Activated CD4-positive, alpha-beta T cell treated with anti-CD3 and anti-CD28 coated beads, Interleukin-2, amount 50 U/mL, for 1 hour (primary cell): ENCODE measurements at places on chromosomes 16 and 17.
A peak's percentile ranks its signal among the peaks of the same experiment; 100 is the strongest.

DNA sequence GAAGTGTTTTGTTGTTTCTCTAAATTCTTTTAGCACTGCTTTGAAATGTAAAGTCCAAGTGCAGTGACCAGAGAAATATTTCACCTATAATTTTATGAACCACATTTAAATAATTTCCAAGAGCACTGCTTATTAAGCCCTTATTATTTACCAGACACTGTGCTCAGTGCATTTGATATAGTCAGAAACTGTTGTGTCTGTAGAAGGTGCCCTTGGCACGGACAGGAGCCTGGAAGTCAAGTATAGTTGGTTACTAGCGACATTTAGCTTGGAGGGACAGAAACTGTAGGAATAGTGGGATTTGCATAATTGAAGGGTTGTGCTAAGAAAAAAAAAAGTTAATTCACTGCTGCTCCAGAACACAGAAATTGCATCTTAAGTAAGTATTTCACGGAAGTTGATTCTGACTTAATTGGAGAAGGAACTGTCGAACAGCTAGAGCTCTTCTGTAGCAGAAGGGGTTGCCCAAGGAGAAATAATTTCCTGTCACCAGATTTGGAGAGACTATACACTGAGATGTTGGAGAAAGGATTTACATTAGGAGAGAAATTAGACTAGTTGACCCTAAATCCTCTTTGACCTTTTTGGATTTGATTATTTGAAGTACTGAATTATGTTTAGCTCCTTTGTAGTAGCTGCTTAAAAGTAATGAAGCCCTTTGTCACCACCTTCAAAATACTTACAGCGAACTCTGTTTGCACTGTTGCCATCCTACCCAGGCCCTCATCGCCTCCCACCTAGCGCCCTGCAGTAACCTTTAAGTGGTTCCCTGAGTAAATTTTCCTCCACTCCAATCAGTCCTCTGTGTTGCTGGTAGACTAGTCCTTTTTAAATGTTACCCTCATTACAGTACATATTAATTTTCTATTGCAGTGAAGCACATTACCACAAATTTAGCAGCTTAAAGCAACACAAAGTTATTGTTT is 25.6 kb downstream of the COX10 start:
- no peak for DNase-seq

DNA sequence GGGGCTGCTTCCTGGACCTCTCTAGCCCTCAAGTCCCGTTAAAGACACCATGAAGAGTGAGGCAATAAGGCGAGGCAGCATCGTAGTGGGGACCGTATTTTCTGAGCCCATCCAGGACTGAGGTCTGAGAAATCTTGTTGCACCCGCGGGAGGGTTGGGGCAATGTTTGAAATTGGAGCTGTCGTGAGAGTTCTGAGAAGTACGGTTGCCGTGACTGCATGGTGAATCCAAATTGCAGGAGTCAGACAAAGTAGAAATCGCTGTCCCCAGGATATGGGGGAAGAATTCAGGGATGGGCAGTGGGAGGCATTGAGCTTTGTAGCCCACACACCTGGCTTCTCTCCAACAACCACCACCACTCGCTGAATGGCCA is 42.0 kb upstream of the RPL38 start:
- DNase-seq = no peak

DNA sequence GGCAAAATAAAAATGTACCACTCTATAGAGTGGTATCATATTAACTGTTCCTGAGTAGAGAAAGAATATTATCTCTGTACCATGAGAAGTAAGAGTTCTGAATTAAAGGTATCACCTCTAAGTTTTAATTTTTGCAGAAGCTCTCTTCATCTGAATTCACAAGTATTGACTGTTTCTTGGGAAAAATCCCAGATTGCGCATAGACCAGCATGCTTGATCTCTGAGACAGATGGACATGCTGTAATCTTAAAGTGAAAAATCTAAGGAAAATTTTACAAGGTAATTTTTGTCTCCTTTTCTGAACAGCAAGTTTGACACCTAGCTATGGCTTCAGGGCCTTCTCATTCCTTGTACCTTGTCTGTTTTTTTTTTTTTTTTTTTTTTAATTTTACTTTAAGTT is 1050.7 kb upstream of the RBFOX1 start:
- no peak for DNase-seq

- peak; percentile 20 for DNase-seq
These were observed 2.3 kb upstream of the CCDC182 start for GRCh38 chr17:57747221-57748017.

DNA sequence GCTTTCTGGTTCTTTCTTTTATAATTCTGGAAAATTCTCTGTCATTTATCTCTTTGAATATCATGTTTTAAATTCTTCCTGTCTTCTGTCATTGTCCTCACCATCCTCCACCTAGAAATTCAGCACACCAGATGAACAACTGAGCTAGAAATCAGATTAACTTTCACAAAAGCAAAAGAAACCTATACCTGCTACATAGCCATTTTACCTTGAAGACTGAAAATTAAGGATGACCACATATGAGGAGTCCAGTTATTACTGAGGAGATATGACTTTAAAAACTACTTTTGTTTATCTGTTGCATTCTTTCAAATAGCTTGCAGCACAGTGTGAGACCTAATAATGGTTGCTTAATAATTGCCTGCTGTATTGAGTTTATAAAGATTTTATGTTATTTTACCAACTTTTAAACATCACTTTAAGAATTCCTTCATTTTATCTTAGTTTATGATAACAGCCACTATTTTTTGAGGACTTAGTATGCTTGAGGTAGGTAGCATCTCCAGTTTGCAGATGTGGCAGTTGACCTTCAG is 104.3 kb downstream of the BCAS3 start:
- DNase-seq = no peak

- no peak for DNase-seq
These were observed 93.6 kb upstream of the TBX2 start for GRCh38 chr17:61306003-61306402.

- no peak for DNase-seq
These were observed 81.8 kb downstream of the AKAP1 start for GRCh38 chr17:57166803-57167202.

GRCh38 chr16:89847940-89848297 is 19.6 kb downstream of the SPIRE2 start:
- no peak for DNase-seq

GRCh38 chr17:73983621-73984400 is 219.7 kb upstream of the RPL38 start:
- no peak for DNase-seq

DNA sequence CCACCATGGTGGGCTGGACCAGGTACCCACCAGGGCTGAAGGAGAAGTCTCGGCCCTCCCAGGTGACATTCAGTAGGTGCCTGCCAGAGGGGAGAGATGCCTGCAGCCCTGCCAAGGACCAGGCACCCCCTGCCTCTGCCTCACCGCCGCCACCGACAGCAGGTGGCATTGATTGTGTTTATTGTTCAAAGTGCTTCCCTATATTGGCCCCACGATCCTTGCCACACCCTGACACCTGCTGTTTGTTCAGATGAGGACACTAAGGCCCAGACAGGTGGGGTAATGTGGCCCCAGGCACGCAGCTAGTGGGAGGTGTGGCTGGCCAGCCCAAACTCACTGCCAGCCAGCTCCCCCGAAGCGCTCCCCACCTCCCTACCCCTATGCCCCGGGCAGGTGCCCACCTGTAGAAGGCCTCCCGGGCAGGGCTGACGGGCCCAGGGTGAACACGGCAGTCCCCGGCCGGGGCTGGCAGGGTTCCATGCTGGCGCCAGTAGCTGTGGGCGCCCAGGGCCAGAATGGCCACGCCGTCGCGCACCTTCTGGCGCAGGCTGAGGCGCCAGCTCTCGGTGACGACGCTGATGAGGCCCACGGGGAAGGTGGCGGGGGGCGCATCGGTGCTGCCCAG is 8.0 kb downstream of the GRIN2C start:
- no peak for DNase-seq

GRCh38 chr17:7922845-7923628 is 6.6 kb downstream of the KCNAB3 start:
- peak; percentile 83 for DNase-seq

DNA sequence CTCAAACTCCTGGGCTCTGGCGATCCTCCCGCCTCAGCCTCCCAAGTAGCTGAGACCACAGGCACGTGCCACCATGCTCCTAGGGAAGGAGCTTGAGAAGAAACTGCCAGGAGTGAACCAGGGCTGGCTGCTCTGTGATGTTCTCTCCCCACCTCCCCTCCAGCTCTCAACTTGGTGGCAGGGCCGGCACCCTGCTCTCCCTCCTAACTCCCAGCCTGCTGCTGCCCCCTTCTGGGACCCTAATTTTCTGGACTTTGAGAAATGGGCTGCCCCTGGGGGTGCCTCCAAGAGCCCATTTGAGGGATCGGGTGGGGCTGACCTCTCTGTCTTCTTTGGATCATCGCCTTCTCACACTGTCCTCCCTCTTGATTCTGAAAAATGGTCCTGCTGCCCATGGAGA is 14.9 kb upstream of the STAT3 start:
- peak; percentile 16 for DNase-seq

DNA sequence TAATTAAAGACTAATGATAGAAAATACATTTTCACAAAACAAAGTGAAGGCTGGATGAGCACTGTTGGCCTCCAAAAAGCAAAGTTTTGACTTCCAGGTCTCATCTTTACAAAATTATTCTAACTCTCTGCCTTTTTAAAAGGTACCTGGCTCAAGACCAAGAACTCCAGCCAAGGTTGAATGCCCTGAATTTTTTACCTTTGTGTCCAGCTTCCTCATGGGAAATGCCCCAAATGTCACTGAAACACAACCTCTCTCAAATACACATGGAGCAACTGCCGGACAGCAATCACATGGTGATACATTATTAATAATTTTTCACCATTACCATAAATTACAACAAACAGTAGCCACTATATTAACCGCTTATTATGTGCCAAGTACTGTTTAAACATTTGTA is 32.2 kb downstream of the ADAMTS18 start:
- DNase-seq = no peak

- no peak for DNase-seq
These were observed 68.2 kb downstream of the RNF213 start for GRCh38 chr17:80328634-80329380.

DNA sequence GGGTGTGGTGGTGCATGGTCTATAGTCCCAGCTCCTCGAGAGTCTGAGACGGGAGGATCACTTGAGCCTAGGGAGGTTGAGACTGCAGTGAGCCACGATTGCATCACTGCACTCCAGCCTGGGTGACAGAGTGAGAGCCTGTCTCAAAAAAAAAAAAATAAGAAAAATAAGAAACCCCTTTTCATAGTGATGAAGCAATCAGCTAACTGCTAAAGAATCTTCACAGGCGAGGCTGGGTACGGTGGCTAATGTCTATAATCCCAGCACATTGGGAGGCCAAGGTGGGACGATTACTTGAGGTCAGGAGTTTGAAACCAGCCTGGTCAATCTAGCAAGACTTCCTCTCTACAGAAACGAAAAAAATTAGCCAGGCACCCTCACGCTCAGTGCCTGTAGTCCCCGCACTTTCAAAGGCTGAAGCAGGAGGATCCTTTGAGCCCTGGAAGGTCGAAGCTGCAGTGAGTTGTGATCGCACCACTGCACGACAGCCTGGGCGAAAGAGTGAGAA is 760 bp downstream of the SLFN12L start:
- peak; percentile 17 for DNase-seq

GRCh38 chr17:62179525-62180161 is 114.6 kb upstream of the MED13 start:
- no peak for DNase-seq

DNA sequence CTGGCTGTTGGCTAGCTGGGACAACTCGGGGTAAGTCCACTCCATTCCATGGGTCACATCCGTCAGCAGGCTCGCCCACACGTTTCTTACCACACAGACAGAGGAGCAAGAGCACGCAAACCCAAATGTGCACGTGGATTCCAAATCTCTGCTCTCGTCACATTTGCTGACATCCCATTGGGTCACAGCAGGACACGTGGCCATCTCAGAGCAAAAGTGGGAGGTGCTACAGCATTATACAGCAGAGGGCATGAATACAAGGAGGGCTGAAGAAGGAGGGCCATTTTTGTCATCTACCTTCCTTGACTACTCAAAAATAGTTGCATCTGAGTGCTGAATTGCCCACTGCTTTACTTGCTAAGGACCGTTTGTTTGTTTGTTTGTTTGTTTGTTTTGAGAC is 84.7 kb downstream of the RBBP6 start:
- DNase-seq = no peak

DNA sequence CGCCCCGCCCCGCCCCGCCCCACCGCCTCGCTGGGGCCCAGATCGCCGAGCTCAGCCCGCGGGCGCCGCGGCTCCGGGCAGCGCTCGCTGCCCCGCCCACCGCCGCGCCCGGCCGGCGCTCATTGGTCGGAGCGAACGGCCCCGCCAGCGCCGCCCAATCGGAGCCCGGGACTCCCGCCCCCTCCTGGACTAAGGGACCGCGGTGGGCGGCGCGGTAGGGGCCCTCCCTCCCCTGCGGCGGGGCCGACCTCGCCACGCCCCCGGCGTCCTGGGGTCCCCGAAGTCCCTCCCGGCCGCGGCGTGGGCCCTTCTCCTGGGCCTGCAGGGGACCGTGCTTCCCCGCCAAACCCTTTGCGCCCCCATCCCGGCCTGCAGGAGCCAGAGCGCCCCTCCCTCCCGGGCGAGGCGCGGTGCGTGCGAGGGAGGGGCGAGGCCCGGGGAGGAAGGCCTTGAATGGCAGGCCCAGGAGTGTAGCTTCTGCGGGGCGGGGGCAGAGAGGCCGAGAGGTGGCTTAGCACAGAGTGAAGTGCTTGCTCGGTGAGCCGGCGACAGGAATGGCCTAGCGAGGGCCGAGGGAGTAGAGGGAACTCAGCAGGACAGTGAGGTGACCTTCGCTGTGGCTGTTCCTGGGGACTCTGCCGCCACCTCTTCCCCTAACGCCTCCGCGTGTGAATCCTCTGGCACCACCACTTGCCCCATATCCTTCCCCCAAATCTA is at the start of gene CAMKK1:
CAMKK1 (minus strand) TSS at position 51 of the 717 bp plus-strand sequence. CDS start 7,366 bp downstream, outside the sequence.
- peak; percentile 84 for DNase-seq

- no peak for DNase-seq
These were observed 18.5 kb upstream of the CDH15 start for GRCh38 chr16:89152831-89153700.

DNA sequence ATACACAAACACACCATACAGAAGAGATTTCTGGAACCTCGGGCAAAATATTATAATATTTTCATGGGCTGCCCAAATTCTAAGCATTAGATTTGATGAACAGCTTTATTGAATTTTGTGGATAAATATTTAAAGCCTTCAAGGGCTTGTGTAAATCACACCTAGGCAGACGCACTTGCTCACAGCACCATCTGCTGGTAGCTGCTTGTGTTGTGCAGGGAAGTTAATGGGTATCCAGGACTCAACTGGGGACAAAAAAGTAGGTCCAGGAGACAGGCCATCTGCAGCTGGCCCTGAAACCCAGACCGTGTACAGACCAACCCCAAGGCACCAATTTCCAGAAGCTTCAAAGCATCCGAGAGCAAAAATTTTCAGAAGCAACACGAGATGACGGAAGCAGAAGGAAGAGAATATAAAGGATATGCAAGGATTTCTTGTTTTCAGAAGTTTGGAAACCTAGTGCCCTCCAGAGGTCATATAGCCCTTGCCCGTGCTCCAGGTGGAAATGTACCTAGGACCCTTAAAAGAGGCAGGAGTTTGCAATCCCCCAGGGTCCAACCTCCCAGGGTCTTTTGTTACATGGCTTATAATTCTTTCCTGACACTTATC is 140.0 kb downstream of the CHD9NB start:
- DNase-seq = peak; percentile 1

GRCh38 chr16:85667841-85668413 is 20.8 kb downstream of the GINS2 start:
- DNase-seq = no peak
